ENCODE measurements at places on chromosomes 2 and 18.

DNA sequence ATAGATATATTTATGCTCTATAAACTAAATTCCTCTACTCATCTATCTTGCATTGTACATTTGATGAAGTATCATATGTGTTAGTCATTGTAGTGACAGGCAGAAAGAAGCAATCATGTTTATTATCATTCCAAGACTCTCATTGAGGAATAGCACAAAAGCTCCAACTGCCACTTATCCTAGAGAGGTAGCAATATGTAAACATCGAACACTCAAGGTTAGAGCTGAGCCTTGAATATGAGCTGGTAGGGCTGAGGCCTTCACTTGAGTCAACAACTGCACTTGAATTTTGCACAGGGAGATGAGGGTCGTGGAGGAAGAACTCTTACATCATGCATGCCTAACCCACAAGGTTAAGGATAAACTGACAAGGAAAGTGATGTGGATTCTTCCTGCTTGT lies 900.9 kb downstream of the CPS1 start:
- DNase-seq = no peak

GRCh38 chr2:134973241-134974138 lies 54.9 kb downstream of the CCNT2 start:
- no peak for DNase-seq

- DNase-seq = no peak
These were observed 196.1 kb upstream of the MYT1L start for GRCh38 chr2:2527148-2527547.

- DNase-seq = no peak
These were observed 139.5 kb downstream of the HAUS1 start for GRCh38 chr18:46243673-46244072.
